ENCODE measurements at places on chromosomes 3 and 15.

- DNase-seq = no peak
Observed at GRCh38 chr3:167318306-167318705, 61.8 kb downstream of the ZBBX start.

DNA sequence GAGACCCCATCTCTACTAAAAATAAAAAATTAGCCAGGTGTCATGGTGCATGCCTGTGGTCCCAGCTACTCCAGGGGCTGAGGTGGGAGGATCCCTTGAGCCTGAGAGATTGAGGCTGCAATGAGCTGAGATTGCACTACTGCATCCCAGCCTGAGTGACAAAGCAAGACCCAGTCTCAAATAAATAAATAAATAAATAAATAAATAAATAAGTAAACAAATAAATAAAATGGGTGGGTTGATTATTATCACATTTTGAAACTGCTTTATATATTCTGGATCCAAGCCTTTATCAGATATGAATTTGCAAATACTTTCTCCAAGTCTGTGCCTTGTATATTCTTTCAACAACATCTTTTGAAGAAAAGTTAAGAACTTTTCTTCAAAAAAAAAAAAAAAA, 22.2 kb upstream of the PCSK6 start:
- DNase-seq = no peak

DNA sequence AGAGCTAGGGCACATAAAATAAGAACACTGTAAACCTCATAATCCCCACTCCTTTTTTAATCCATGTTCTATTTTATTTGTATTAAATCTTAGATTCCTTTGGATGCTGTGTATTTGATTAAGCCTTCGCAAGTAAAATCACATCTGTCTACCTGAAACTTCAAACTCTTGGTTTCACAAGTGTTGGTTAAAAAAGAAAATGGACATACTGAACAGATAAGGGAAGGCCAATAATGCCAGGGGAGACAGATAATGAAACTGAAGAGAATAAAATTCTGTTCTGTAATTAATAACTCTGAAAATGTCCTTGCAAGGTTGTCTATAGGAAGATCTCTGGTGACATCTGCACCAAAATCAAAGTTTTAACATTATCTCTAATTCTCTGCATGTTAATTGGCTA, 114.2 kb downstream of the ULK4 start:
- DNase-seq = no peak

DNA sequence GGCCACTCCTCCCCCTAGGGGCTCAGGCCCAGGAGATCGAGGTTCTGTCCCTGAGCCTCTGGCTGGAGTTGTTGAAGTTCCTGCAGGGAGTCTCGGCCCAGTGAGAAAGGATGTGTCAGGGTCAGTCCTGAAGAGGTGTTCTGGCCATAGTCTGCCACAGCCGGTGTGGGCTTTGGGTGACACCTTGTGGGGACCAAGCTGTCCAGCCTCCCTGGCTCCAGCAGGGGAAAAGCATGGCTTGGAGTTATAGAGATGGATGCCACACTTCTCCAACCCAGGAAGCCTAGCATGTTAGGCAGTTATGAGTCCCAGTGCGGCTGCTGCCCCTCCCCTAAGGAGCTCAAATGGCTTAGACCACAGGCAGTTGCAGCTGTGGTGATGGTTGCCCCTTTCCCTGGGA, 945.6 kb upstream of the GBE1 start:
- DNase-seq = no peak

DNA sequence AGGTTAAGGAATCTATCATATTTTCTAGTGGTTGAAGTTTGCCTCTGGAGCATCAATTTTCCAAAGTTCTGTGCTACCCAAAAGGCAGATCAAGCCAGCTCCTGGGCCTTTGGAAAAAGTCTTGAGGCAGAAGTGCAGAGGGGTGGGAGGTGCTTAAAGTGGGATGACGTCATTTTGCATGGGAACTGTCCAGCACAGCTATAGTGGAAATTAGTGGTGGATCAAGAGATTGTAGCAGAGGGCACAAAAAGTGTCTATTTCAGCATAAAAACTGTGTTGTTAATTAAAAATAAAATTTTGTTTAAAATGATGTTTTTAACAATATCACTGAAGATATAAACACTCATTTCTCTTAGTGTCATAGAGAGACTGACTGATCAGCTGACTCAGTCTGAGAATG, 221.9 kb downstream of the LRRN1 start:
- no peak for DNase-seq

GRCh38 chr3:146646261-146646660, 41.1 kb upstream of the PLSCR5 start:
- no peak for DNase-seq

- no peak for DNase-seq
Observed at GRCh38 chr3:48233542-48233941, 7.4 kb upstream of the ZNF589 start.

- DNase-seq = no peak
Observed at GRCh38 chr15:49898575-49899283, 220.3 kb downstream of the ATP8B4 start.

GRCh38 chr3:67474311-67474710, 180.1 kb downstream of the SUCLG2 start:
- no peak for DNase-seq

GRCh38 chr3:39448506-39449233, 18.8 kb upstream of the MOBP start:
- DNase-seq = no peak

DNA sequence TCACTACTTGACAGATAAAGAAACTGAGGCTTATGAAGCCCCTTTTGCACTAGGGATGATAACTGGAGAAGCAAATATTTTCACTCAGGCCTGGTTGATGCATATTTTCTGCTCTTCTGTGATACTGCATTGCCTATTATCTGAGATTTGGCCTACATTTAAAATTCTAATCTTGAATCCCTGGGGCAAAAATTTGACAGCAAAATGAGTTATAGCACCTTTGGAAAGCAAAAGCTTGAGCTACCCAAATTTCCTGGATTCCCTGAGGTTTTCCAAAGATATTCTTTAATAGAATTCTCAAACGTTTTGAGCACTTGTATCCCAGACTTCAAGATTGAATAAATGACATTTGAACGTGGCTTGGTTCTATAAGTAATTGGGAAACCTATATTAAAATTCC, 86.1 kb downstream of the NAALADL2 start:
- no peak for DNase-seq

GRCh38 chr15:88980498-88980897, 67.3 kb upstream of the MFGE8 start:
- no peak for DNase-seq

DNA sequence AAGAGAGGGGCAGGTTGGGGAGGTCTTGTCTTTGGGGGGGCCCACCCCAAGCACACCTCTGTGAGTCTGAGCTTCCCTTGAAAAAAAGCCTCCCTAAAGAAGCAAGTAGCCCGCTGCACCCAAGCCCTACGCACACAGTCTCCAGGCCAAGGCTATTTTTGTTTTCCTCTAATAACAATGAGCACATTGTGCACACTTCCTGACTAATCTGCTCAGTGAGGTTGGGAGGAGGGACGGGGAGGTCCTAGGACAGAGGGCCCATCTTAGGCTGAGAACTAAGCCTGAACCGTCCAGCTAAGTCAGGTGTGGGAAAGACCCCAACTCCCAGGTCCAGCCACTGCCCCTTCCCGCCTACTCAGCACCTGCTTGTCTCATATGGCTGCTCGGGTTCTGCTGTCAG, 87.2 kb downstream of the HMG20A start:
- DNase-seq = peak; percentile 66

DNA sequence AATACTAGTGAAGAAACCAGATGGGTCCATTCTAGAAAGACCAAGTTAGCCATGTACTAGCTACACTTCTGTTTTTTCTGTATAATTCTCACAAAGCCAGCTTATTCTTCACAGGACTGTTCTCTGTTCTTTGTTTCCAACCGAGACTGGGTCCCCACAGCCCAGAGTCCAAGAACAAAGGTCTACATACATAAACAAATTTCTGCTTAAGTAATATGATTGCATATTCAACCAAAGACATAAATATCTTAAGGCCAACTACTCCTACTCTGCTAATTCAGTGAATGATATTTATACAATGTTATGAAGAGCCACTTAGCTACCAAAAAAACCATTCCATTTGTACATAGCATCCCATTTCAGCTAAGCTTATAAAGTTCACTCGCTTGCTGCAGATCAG, 299.8 kb upstream of the CCDC54 start:
- no peak for DNase-seq

GRCh38 chr3:135125171-135125801, 330.2 kb downstream of the EPHB1 start:
- DNase-seq = peak; percentile 70

GRCh38 chr3:63595221-63595620, 57.3 kb upstream of the SNTN start:
- DNase-seq = no peak

DNA sequence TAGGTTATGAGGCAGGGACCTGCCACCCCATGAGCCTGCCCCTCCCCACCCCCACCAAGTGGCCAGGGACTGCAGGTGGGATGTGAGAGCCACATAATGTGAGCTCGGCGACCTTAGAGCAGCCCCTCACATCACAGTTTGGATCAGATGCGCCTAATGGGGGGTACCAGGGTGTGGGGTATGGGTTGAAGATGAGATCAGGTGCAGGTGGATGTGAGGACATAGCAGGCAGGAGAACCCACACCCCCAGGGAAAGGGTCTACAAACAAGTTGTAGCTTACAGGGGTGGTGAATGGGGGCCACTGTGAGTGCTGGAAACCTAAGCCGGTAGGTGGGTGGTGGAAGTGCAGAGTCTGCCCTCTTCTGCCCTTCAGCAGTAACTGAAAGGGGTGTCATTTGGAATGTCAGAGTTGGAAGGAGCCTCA, 94.0 kb downstream of the CORO2B start:
- peak; percentile 21 for DNase-seq

Data from AG08395 (cell line).